Cardiac atrium fibroblast (primary cell): ENCODE measurements at places on chromosomes 5 and 9. TPM values are rescaled to one million over a fixed set of nuclear protein-coding genes. Genes with fewer than 3 reads are reported as not detected.

SPAG8 gene
- total RNA-seq = 0.32 and 0.36 TPM in 2 replicates

GRM6 gene
- not detected in 2 replicates for total RNA-seq

TAF11L12 gene
- not detected in 2 replicates for total RNA-seq

SLC6A18 gene
- total RNA-seq = not detected in 2 replicates

NOXA1 gene
- total RNA-seq = 0.16 TPM in 1 of 2 replicates, not detected in the other

ACTBL2 gene
- 0.16 and 0.54 TPM in 2 replicates for total RNA-seq

TRAF2 gene
- 3.4 and 6.6 TPM in 2 replicates for total RNA-seq

SLC28A3 gene
- total RNA-seq = under 0.01 TPM in 1 of 2 replicates, not detected in the other

HAVCR2 gene
- total RNA-seq = not detected in 2 replicates

PHF19 gene
- 9.6 and 26.4 TPM in 2 replicates for total RNA-seq

SHLD3 gene
- 1.9 and 2.9 TPM in 2 replicates for total RNA-seq

CDKN2B gene
- total RNA-seq = 5.1 and 16.8 TPM in 2 replicates
